ENCODE measurements at places on chromosomes 3 and 15. TPM values are rescaled to one million over a fixed set of nuclear protein-coding genes. Genes with fewer than 3 reads are reported as not detected.
A peak's percentile ranks its signal among the peaks of the same experiment; 100 is the strongest.

GRCh38 chr3:138468886-138469285, 34.5 kb downstream of the ESYT3 start:
- no peak for DNase-seq

- no peak for DNase-seq
These were observed 461.9 kb downstream of the FOXP1 start for GRCh38 chr3:71121429-71122167.

DNA sequence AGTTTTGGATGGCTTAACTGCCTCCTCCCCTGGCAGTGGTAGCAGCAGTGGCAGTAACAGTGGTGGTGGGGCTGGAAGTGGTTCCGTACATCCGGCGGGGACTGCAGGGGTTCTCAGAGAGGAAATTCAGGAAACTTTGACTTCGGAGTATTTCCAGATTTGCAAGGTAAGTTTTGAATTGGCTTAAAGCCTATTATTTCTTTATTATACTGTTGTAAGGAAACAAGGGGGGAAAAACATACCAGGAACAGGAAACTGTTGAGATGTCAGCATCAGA, 1.5 kb downstream of the STXBP5L start:
- no peak for DNase-seq

GRCh38 chr3:57791245-57791644, 35.1 kb downstream of the SLMAP start:
- DNase-seq: peak; percentile 33

DNA sequence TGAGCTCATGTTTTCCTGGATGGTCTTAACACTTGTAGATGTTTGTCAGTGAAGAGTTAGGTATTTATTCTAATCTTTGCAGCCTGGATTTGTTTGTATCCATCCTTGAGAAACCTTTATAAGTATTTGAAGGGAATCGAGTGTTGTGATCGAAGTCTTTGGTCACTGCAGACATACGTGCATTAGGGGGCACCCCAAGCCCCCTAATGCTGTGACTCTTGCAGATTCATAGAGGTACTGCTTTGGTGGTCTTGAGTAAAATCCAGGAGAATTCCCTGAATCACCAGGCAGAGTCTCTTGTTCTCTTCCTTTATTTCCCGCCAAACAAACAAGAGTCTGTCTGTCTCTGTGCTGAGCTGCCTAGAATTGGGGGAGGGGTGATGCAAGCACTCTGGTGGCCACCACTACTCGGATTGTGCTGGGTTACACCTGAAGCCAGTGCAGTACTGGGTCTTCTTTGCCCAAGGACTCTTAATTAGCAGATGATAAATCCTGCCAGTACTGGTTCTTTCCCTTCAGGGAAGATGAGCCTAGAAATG, 170.5 kb upstream of the POU1F1 start:
- no peak for DNase-seq

The ERICH6 gene
- total RNA-seq: not detected

The LRRC2 gene
- total RNA-seq: not detected
